T-helper 2 cell (primary cell): ENCODE measurements at places on chromosomes 2 and 18.

- DNase-seq, result no peak
These were observed 237.4 kb downstream of the CYP26B1 start for GRCh38 chr2:71910277-71910676.

DNA sequence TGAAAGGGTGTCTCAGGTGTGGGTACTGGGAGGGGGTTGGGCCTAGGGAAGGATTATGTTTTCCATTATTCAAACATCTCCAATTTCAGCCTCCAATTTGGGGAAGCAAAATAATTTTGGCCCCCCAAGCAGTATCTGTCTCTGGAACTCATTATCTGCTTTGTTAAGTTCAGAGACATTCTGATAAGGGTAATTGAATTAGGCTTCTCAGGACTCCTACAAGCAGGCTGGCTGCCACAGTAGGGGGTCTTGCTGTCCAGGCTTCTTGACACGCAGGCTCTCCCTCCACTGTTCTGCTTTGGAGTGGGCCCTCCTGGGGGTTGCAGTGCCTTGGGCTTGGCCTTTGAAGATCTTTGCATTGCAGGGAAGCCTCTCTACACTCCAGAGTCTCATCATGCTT, 108.1 kb upstream of the SIX2 start:
- no peak for DNase-seq

DNA sequence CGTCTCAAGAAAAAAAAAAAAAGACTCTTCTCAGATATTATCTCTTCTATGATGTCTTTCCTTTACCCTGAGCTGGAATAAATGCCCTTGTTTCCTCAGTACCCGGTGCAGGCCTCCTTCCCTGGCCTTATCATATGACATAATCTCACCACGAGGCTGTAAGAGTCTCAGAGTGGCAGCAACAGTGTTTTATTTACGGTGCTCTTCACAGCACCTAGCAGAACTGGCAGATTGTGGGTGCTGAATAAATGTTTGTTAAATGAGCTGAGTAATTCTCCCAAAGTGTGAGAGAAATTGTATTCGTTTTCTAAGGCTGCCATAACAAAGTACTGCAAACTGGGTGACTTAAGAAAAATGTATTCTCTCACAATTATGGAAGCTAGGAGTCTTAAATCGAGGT, 82.8 kb upstream of the CD28 start:
- DNase-seq, result peak; percentile 88

DNA sequence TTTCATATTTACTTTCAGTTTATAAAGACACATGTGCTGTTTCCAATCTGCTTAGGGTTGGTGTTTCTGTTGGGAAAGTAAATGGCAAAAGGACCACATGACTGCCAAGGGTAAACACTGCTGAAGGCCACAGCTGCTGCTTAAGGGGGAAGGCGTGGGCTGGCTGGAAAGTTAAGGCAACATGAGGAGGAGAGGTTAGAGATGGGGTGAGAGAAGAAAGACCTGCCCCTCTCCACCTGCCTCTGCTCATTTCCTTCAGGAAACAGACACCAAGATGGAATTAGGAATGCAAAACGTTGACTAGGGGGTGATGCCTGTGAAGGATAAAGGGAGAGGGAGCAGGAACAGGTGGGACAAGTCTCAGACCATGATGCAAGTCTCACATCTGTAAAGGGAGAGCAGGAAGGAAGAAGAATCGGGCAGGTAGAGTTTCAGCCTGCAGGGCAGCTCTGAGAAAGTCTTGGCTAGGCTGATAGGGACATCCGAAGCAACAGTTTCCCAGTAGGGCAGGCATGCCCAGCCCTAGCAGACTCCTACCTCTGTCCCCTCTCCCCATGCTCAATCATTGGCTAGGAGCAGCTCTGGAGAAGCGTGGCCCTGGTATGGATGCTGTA, 86.0 kb downstream of the CDC42EP3 start:
- DNase-seq, result peak; percentile 49

GRCh38 chr2:88637464-88637863, 10.2 kb upstream of the EIF2AK3 start:
- peak; percentile 30 for DNase-seq

DNA sequence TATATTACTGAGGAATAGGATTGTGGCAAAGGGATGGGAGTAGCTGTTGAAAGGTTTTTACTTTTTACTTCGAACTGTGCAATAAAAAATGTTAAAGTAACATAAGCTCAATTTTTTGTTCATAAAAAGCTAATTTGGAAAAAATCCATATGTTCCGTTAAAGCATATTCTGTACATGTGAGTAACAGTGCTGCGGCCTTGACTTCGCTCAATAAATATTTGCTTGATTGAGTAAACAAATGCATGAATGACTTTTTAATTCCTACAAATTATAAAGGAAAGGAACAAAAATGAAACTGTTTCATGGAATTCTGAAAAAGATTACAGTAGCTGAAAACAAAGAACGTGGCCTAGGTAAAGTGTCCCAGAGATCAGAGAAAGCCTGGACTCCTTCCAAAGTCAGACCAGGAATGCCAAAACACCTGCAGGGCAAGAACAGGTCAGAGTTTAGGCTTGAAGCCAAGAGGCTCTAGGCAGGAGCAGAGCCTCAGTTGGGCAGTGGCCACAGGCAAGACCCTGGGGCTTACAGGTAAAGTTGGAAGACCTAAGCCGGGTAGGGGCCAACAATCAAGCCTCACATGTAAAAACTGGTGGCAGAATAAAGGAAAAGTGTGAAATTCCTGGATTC, 44.3 kb upstream of the FIGN start:
- DNase-seq, result no peak

GRCh38 chr2:104853534-104854497, at the start of gene POU3F3:
POU3F3 (plus strand) TSS chr2:104854115; CDS start chr2:104855511, 1,396 bp downstream.
- peak; percentile 51 for DNase-seq

- DNase-seq, result no peak
These were observed 289.6 kb upstream of the ID2 start for GRCh38 chr2:8392098-8392866.

DNA sequence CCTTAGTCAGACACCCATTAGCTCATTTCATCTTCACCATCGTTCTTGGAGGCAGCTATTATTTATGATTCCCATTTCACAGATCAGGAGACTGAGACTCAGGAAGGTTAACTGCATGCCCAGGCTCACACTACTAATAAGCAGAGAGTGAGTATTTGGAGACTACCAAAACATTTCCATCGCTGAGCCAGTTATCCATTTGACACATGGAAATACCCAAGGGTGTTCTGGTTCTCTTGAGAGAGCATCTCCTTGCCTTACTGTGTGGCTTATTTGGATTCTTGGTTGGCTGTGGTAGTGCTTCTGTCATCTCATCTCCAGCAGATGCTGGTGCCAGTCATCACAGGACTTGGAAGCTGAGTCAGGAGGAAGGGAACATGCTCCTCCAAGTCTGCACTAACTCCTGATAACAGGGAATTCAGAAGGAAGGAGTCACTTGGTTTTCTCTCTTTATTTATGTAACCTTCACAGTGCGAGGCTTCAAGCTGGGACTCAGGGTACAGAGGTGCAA, 55.2 kb downstream of the RASGRP3 start:
- DNase-seq, result no peak

- DNase-seq, result peak; percentile 2
These were observed 190.5 kb downstream of the ALPK2 start for GRCh38 chr18:58438161-58438957.
